ENCODE measurements at places on chromosomes 12 and 14. TPM values are rescaled to one million over a fixed set of nuclear protein-coding genes. Genes with fewer than 3 reads are reported as not detected.
A peak's percentile ranks its signal among the peaks of the same experiment; 100 is the strongest.

The IGFBP6 gene
- 7.3 TPM for total RNA-seq

The PRKD1 gene
- 45.7 TPM for total RNA-seq

The BATF gene
- total RNA-seq: not detected

- peak; percentile 41 for DNase-seq
Measured at GRCh38 chr14:22598896-22599244, 770 bp downstream of the ABHD4 start.

DNA sequence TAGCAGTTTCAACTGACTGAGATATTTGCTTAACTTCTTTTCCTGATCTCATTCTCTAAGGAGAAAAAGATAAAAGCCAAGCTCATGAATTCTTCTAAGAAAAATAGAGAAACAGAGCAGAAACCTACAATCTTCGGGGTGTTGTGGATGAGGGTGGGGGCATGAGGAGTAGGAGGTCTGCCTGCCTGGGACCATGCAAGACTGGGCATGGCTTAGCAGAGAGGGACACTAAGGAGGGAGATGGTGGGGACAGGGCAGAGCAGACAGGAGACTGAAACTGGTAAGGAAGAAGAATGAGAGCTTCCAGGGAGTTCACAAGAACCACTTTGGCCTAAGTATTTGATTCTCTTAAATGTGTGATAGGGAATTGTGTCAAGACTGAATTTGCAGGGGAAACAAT is 188.0 kb downstream of the CFAP54 start:
- DNase-seq: no peak
